NCI-H526 (cell line): ENCODE measurements at places on chromosomes 4 and X.

DNA sequence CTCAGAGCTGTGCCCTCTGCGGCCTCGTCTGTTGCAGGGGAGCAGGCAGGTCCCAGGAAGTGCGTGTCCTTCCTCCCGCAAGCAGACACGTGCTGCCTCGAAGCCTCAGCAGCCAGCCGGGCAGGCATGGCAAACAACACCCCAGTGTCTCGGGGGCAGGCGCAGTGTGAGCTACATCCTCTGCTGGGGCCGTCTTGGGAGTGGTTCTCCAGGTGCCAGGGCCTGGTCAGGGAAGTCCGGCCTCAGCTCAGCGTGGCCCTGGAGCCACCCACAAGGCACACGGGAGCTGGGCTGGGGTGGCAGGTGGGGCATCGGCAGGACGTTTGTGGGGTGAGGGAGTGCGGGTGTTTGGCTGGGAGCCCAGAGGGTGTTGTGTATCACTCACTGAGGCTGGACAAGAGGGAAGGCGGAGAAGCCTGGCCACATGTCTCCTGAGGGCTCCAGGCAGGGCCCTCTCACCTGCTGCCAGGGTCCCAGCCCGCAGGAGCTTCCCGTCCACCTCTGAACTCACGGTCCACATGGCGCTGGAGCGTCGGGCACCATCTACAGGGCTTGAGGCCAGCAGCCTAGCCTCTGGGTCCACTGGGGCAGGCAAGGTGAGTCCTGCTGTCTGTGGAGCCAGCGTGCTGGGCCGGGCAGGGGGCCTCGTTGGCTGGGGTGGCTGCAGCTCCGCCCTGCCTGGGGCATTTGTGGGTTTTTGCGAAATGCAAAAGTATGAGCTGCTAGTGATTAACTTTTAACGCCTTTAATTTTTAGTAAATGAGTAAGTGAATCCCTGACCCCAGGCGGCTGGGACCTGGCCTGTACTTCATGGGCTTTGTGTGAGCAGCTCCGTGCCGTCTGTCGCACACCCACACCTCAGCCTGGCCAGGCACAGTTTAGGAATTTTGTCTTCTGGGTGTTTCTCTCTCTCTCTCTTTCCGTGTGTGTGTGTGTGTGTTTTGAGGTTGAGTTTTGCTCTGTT, 17.3 kb upstream of the UVSSA start:
- no peak for DNase-seq

GRCh38 chr4:157509341-157509740, 288.8 kb downstream of the GRIA2 start:
- DNase-seq = no peak

GRCh38 chrX:115898382-115899001, 272.1 kb upstream of the AGTR2 start:
- DNase-seq = no peak

GRCh38 chr4:89598602-89599001, 238.4 kb downstream of the SNCA start:
- DNase-seq = no peak

GRCh38 chr4:6239968-6240367, 29.7 kb upstream of the WFS1 start:
- DNase-seq = no peak

GRCh38 chr4:30380404-30380998, 339.7 kb upstream of the PCDH7 start:
- DNase-seq = peak; percentile 80
